ENCODE measurements at places on chromosomes 7 and 10. TPM values are rescaled to one million over a fixed set of nuclear protein-coding genes. Genes with fewer than 3 reads are reported as not detected.

CRPPA gene
- total RNA-seq, result 8.3 TPM

CYP2C8 gene
- total RNA-seq, result not detected

SERPINE1 gene
- 4.3 TPM for total RNA-seq

WDR86 gene
- 0.16 TPM for total RNA-seq

AKR1E2 gene
- total RNA-seq, result 5.9 TPM

- no peak overlapping the region for H3K27ac ChIP-seq
- DNase-seq, result no peak
- H3K36me3 ChIP-seq, result no peaks in the 10 kb centered on the region
- H3K27me3 ChIP-seq, result peaks cover 39% of the 10 kb centered on the region
- H3K4me3 ChIP-seq, result no peak overlapping the region
Observed at GRCh38 chr7:39086638-39087360, 109.1 kb downstream of the POU6F2 start.

- H3K4me3 ChIP-seq, result no peak overlapping the region
- H3K4me1 ChIP-seq, result peaks cover 86% of the 10 kb centered on the region
- no peaks in the 10 kb centered on the region for H3K36me3 ChIP-seq
Observed at GRCh38 chr7:2802101-2802500, 42.0 kb downstream of the GNA12 start.

DNA sequence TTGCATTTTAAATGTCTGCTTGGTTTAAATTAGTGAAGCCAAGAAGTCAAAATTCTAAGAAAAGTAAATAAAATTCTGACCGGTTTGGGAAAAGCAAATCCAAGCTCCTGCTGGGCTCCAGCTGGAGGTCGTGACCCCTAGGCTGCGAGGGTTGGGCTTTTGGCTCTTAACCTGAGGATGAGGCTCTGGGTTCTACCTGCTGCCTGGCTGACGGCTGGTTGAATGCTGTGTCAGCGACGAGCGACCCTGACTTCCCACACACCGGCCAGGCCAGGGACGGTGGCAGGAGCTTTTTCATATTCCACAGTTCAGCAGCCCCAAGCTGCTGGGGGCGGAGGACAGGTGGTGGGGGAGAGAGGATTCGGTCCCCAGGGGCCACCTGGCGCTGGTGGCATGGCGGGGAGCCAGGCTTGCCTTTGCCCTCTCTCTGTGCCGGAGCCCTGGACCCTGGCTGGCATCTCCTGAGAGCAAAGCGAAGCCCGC, 843 bp upstream of the PLPP4 start:
- H3K27ac ChIP-seq, result no peak overlapping the region
- no peaks in the 10 kb centered on the region for H3K36me3 ChIP-seq
- H3K27me3 ChIP-seq, result peaks cover 62% of the 10 kb centered on the region
- H3K4me1 ChIP-seq, result peaks cover 15% of the 10 kb centered on the region
- DNase-seq, result no peak

- H3K4me1 ChIP-seq, result peaks cover 8% of the 10 kb centered on the region
- no peak overlapping the region for H3K4me3 ChIP-seq
- no peak for DNase-seq
- H3K36me3 ChIP-seq, result no peaks in the 10 kb centered on the region
- H3K27ac ChIP-seq, result no peak overlapping the region
Observed at GRCh38 chr10:73992899-73993788, 4.8 kb upstream of the VCL start.

GRCh38 chr10:494556-494955, 194.9 kb downstream of the DIP2C start:
- H3K4me3 ChIP-seq, result no peak overlapping the region
- H3K27ac ChIP-seq, result no peak overlapping the region
- H3K36me3 ChIP-seq, result no peaks in the 10 kb centered on the region
- peaks cover 74% of the 10 kb centered on the region for H3K4me1 ChIP-seq

- no peak overlapping the region for H3K27ac ChIP-seq
- no peaks in the 10 kb centered on the region for H3K27me3 ChIP-seq
- H3K4me3 ChIP-seq, result no peak overlapping the region
- DNase-seq, result no peak
Observed at GRCh38 chr7:133784486-133785001, 342.6 kb upstream of the LRGUK start.

DNA sequence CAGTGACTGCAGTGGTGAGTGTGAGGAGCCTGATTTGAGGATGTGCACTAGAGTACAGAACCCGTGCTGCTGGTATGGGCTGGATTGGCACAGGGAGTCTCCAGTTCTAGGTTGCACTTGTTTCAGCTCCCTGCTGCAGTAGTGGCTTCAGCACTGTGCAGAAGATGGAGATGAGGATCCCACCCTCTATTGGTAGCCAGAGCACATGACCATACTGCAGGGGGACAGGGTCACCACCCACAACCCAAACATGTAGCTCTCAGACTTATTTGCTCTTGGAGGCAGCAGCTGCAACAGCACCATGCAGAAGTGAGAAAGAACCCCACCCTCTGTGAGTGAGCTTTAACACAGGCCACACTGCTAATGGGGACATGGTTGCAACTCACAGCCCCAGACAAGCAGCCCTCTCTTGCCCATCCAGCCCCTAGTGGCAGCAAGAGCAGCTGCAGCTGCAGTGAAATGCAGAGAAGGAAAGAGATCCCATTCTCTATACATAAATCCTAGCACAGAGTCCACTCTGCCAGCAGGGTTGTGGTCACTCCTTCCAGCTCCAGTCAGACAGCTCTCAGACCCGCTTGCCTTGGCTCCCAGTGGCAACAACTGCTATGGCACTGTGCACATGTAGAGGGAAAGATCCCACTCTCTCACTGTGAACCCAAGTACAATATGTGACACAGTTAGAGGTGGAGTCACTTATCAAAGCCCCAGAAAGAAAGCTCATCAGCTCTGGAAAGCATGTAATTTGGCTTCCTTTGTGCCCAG, 51.4 kb upstream of the SCIN start:
- no peak overlapping the region for H3K27ac ChIP-seq
- no peak overlapping the region for H3K4me3 ChIP-seq
- H3K27me3 ChIP-seq, result peaks cover 5% of the 10 kb centered on the region
- H3K4me1 ChIP-seq, result no peaks in the 10 kb centered on the region
- DNase-seq, result no peak

DNA sequence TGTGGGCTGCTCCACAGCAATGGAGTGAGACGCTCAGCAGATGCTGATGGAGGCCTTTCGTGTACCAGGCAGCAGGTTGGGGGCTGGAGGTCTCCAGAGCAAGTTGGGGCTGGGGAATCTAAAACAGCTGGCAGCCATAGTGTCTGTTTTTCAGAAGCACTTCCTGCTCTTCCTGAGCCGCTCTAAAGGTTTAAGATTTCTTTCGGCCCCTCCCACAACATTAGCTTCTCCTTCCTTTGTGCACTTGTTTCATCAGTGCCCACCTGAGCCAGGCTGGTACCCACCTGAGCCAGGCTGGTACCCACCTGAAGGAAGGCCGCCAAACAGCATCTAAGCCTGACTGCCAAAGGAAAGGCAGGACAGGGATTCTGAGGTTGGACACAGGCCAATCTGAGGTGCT, 18.4 kb upstream of the WAPL start:
- H3K27ac ChIP-seq, result no peak overlapping the region
- DNase-seq, result no peak
- H3K4me1 ChIP-seq, result peaks cover 15% of the 10 kb centered on the region
- H3K4me3 ChIP-seq, result no peak overlapping the region
- no peaks in the 10 kb centered on the region for H3K36me3 ChIP-seq

- peaks cover 52% of the 10 kb centered on the region for H3K27me3 ChIP-seq
- no peaks in the 10 kb centered on the region for H3K36me3 ChIP-seq
- H3K4me1 ChIP-seq, result peaks cover 67% of the 10 kb centered on the region
- peak overlapping the region; percentile 75 for H3K4me3 ChIP-seq
Observed at GRCh38 chr10:129952378-129953118, 11.5 kb downstream of the EBF3 start.

GRCh38 chr10:50234486-50234885, 16.8 kb downstream of the ASAH2 start:
- H3K4me1 ChIP-seq, result no peaks in the 10 kb centered on the region
- H3K27me3 ChIP-seq, result peaks cover 43% of the 10 kb centered on the region
- H3K4me3 ChIP-seq, result no peak overlapping the region
- no peak overlapping the region for H3K27ac ChIP-seq

Measured in left ventricle myocardium inferior (tissue), 1 donor.